Natural killer cell (primary cell): ENCODE measurements at places on chromosomes 1 and 21. TPM values are rescaled to one million over a fixed set of nuclear protein-coding genes. Genes with fewer than 3 reads are reported as not detected.

Gene PI4KB
- total RNA-seq, result 68.2 TPM

Gene MSH4
- total RNA-seq, result 0.45 TPM

Gene OR10T2
- not detected for total RNA-seq

Gene SEC22B
- 30.8 TPM for total RNA-seq

Gene KLHDC9
- 0.49 TPM for total RNA-seq
